ENCODE measurements at places on chromosomes 16 and 17.
A peak's percentile ranks its signal among the peaks of the same experiment; 100 is the strongest.

- no peak for DNase-seq
Measured at GRCh38 chr17:73005360-73005759, 87.1 kb downstream of the SLC39A11 start.

DNA sequence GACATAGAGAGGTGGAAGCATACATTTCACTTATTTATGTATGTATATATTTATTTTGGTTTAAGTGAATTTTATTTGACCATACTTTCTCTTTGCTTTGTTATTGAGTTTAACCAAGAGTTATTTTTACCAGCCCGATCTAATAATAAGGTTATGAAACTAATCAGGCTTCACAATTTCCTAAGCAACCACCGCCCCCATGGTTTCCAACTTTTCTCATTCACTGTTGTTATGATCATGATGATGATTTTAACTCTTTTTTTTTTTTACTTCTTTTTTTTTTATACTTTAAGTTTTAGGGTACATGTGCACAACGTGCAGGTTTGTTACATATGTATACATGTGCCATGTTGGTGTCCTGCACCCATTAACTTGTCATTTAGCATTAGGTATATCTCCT is 30.6 kb downstream of the DNAH9 start:
- no peak for DNase-seq

DNA sequence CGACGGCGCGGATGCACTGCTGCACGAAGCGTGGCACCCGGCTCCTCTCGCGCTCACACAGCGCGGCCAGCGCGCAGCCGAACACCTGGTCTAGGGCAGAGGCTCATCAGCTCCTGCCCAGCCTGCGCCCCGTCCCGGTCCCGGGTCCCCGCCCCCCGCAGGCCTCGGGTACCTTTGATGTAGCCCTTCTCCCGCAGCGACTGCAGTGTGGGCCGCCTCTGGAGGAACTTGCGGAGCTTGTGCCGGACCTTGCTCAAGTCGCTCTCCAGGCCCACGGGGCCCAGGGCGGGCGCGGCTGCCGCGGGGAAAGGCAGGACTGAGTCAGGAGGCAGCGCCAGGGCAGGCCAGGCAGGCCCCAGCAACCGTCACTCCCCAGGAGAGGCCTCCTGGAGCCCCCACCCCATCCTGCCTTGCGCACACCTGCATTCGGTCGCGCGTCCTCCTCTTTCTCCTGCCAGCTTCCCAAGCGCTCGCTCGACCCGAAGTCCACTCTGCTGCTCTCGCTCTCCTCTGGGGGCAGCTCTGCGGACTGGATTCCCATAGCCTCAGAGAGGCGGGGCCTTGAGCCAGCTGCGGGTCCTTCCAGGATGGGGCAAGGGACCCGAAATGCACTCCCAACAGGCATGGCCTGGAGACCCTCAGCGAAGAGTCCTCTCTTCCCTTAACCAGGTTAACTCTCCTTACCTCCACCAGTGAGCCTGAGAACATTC is 36.0 kb downstream of the ARHGAP27 start:
- DNase-seq = no peak

DNA sequence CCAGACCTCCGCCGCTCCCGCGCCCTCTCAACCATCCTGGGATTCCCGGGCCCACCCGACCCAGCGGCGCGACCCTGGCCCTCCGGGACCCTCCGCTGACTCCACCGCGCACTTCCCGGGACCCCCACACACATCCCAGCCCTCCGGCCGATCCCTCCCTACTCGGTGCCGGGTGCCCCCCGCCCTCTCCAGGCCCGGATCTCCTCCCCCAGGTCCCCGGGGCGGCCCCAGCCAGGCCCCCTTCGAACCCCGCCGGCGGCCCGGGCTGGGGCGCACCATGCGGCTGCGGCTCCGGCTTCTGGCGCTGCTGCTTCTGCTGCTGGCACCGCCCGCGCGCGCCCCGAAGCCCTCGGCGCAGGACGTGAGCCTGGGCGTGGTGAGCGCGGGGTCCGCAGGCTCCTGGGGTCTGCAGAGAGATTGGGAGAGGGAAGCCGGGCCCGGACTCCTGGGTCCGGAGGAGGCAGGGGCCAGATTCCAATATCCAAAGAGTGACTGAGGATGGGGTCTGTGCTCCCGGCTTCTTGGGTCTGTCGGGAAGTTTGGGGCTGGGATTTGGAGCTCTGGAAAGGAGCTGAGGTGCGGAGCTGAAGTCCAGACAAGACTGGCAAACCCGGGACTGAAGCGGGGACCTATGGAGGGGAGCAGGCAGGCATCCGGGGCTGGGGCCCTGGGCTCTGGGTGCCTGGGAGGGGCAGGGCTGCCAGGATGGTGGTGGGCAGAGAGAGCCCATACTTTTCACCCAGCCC is 453 bp downstream of the MMP25 start:
- peak; percentile 55 for DNase-seq

DNA sequence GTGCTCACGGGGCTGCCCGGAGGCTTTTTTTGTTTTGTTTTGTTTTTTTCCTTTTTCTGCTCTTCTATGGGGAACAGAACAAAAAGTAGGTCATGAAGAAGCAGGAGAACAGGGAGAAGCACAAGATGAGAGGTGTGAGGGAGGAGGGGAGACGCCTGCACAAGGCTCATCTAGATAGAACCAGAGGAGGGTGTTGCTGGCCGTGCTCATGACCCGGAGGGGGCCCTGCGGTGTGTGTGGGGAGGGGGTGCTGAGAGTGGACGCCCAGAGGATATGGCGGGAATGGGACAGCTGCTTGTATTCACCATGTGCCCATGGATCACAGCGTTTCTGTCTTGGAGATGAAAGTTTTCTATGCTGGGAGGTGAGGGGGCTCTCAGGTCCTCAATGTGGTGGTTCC is 183.7 kb downstream of the FOXL1 start:
- DNase-seq = no peak

DNA sequence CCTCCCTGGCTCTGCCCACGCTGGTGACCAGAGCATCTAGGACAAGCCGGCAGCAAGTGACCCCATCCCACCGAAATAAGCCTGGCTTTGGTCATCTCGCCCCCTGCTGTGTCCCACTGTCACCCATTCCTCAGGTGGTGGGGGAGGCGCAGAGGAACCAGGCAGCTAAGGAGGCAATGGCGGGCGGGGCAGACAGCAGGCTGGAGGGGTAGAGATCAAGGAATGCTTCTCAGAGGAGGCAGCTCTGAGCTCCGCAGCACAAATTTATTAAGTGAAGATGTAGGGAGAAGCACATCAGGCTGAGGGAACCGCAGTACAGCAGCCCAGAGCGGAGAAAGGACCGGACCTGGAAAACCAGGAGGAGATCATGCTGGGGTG is 7.5 kb upstream of the KREMEN2 start:
- no peak for DNase-seq

- DNase-seq = no peak
Measured at GRCh38 chr17:65057531-65058090, 1.1 kb upstream of the GNA13 start.

DNA sequence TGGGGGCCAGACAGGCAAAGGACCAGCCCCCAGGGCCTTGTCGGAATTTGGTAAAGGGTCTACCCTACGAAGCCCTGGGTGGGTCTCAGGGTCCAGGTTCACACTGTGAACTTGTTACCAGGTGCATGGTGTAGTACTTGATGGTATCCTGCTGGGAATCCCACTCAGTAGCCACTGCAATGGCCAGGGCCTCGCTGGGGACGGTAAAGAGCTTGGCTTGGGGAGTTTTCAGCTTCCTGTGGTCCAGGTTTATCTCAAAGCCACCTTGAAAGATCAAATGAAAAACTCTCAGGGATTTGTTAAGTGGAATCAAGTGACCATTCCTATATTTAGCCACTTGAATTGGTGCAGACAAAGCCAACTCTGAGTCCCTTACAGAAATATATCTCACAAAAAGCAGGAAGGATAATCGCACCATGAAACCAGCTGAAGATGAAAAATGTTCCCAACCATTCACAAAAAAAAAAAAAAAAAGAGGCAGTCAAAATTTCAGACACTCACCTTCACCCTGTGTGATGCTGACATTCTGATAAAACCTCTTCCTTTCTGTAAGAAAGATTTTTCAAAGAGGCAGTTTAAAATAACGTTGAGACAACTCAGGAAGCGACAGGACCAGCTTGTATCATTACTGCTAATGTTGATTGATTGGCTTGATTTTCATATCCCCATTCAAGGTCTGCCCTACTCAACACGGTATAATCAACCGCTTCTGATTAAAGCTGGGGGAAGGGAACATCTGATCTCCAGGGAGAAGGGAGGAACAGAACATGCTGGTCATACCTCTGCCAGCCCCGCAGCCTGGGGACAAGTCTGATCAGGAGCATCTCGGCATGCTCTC is 10.6 kb downstream of the ATPAF2 start:
- no peak for DNase-seq

GRCh38 chr16:54847609-54848008 is 83.1 kb upstream of the IRX5 start:
- no peak for DNase-seq

- no peak for DNase-seq
Measured at GRCh38 chr16:13289515-13289914, 388.1 kb downstream of the SHISA9 start.

DNA sequence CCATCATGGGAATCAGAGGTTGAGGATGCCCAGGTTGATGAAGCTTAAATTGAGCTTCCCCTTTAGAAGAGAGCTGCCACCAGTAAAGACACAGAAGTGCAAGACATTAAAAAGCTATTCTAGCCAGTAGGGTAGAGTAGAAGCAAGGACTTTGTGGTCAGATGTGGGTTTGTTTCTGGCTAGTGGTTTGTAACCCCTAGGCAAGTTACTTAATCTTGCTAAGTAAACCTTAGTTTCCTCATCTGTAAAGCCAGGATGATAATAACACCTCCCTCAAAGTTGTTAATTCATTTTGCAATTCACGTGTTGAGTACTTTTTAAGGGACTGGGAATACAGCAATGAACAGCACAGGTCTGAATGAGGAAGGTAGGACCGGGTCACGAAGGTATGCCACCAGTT is 3.6 kb downstream of the SNTB2 start:
- DNase-seq = peak; percentile 95

GRCh38 chr16:79912592-79913310 is 312.2 kb upstream of the MAF start:
- DNase-seq = no peak

GRCh38 chr17:57612202-57613071 is 132.7 kb downstream of the CCDC182 start:
- no peak for DNase-seq

DNA sequence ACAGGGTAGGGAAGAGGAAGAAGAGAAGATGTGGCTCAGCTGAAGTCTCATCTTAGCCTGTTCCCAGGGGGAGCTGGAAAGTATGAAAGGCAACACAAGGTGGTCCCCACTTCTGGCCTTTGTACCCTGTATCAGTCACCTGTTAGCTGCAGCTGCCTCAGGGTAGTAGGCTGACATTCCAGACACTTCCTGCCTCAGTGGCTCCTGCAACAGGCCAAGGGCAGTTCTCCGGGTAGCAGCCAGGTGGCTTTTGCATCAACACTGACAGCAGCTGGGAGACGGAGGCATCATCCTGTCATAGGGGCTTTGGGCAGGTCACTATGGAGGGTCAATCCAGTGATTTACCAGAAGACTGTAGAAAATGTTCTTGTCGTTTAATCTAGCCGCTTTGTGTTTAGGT is 124.0 kb downstream of the RGS9 start:
- DNase-seq = no peak

- DNase-seq = no peak
Measured at GRCh38 chr17:19650826-19651225, 2.3 kb downstream of the ALDH3A2 start.

- DNase-seq = no peak
Measured at GRCh38 chr17:74484066-74484465, 17.6 kb downstream of the CD300A start.

- no peak for DNase-seq
Measured at GRCh38 chr17:30253312-30253711, 17.8 kb upstream of the SLC6A4 start.

- DNase-seq = no peak
Measured at GRCh38 chr16:88073201-88073721, 122.0 kb downstream of the BANP start.

DNA sequence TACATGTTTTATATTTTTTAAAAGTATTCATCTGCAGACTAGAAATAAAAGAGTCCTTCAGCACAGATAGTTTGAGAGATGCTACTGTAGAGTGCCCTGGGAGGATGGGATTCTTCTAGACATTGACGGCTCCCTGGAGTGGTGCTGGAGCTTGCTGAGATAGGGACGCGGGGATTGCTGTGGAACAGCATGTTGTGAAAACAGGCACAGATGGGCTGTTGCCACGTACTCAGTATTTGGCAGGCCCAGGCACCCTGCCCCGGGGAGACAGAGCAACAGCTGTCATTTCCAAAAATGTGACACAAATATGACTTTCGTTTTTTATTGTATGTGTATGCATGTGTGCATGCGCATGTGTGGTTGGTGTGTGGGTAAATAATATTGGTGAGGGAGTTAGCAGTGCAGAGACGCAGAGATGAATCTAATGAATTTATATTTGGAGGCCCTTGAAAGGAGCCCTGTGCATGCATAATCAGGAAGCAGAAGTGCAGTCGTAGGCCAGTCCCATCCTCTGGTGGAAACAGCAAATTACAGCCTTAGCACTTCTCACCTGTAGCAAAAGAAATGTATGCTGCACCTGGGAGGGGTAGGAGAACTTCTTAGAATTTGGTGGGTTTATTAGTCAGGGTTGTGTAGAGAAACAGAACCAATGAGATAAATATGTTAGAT is 6.2 kb upstream of the ABCA8 start:
- DNase-seq = no peak

GRCh38 chr16:69294051-69294450 is 17.1 kb upstream of the VPS4A start:
- DNase-seq = no peak

- no peak for DNase-seq
Measured at GRCh38 chr17:19001907-19002590, 2.5 kb downstream of the FAM83G start.

DNA sequence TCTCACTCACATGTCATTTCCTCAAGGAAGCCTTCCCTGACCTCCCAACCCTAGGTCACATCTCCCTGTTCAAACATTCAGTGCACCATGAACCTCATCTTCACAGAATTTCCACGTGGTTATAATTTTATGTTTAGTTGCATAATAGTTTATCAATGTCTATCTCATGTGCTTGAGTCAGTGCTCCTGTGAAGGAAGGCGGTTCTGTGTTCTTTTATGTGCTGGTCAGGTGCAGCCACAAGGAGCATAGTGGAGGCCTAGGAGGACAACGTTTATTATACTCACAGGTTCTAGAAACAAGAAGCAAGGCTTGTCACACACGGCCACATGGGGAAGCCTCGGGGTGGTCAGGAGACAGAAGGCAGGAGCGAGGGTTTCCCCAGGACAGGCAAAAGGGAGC is 34.5 kb upstream of the SCNN1B start:
- DNase-seq = no peak

GRCh38 chr17:29588562-29589411 is 661 bp downstream of the GIT1 start:
- peak; percentile 69 for DNase-seq

GRCh38 chr17:73878923-73879322 is 234.7 kb upstream of the SDK2 start:
- DNase-seq = no peak

GRCh38 chr16:31219154-31219741 is 2.3 kb upstream of the PYDC1 start:
- DNase-seq = no peak
